ENCODE measurements at places on chromosomes 2 and 18.

GRCh38 chr2:9029721-9030120 is 26.2 kb upstream of the MBOAT2 start:
- DNase-seq = no peak

GRCh38 chr2:120301284-120301683 is 44.7 kb upstream of the INHBB start:
- DNase-seq = no peak

DNA sequence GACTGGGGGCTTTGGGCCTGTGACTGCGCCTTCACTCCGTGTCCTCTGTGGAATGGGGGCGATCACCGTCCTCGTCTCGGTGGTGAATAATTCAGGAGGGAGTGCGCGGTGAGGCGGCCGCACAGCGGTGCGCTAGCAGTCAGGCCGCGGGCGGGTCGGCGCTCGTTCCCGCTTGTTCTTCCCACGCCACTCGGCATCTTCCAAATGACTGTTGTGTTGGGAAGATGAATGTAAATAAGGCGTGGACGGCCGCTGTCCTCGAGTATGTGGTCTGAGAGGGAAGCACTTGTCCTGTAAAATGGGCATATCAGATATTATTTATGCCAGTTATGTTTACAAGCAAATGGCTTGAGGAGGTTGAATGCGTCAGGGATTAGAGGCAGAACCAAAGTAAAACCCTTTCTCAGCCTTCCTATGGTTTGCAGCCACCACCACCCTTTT is 608 bp upstream of the VPS4B start:
- no peak for DNase-seq

DNA sequence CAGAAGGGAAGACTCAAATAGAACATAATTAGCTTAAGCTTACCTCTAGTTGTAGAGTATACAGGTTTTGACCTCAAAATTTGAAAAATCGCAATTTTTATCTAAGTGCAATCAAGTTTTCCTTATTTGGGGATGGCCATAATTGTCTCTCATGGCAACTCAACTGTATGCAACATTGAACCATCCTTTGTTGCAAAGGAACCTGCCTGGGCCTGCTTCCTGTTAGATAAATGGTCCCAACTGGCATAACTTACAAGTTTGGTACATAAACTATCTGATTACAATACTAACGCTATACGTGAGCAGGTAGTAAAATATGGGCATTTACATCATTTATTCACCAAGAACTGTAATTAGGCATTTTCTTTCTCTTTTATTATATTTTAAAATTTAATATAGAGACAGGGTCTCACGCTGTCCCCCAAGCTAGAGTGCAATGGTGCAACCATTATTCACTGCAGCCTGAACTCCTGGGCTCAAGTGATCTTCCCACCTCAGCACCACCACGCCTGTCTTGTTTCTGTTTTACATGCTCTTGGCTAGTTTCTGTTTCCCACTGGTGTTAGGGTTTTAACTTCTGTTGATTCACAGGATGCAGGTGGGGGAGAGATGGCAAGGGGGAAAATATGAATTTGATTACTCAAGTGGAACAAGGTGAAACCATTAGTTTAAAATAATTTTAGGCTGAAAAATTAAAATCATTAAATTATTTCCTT is 55.3 kb upstream of the B3GNT2 start:
- DNase-seq = no peak

DNA sequence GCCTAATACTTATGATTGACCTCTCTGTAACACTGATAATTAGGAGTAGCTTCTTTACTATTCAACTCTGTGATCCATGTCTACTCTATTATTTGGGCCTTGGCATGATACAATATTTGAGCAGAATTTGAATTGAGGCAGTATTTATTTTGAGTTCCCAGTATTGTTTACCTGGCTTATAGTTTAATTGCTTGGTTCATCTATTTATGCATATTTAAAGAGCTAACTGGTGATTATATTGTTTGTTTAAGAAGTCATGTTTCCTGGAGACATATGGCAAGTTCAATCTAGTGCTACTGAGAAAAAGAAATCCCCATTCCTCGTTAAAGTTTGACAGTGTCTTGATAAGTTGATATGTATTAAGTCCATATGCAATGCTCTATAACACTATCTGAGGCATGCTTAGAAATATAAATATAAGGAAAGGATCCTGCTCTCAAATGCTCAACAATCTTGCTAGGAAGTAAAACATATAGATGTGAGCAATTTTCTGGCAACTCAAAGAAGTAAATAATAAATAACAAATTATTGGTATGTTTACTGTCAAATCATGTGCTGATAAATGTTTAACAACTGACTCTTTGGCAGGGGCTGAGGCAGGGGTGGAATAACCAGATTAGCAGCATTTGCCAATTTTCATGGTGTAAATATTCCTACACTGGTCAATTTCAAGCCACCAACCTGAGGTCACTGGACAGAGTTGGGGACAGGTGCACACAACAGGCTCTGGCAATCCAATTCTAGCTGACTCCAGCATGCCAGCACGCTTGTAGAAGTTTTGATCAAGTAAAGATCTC is 430.2 kb upstream of the PIK3C3 start:
- DNase-seq = no peak

- DNase-seq = no peak
Observed at GRCh38 chr18:12377556-12378197, 650 bp upstream of the AFG3L2 start.

DNA sequence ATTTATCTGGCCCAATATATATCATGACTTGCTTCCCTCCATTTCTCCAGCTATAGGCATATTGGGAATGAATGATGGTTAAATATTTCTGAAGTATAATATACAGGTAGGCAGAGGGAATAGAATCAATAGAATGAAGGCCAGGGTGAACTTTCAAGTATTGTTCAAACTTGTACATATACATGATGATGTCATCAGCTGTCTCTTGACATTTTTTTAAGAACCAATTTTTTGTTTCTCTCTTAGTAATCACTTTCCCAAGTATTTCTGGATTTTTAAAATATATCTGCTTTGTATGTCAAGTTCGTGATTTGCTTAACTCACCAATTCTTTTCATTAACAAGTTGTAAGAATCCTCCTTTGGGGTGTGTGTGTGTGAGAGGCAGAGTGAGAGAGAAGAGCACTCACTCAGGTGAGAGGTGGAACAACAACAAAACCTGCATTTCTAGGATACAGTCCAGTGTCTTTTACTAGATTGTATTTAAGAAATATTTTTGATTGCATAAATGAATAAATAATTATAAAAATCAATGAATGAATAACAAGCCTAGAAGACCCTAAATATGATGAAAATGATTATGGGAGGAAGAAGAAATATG is 1239.1 kb downstream of the LRP1B start:
- DNase-seq = no peak

- no peak for DNase-seq
Observed at GRCh38 chr2:145685383-145686050, 1165.6 kb upstream of the ZEB2 start.

GRCh38 chr2:56202381-56203121 is 18.8 kb downstream of the CCDC85A start:
- DNase-seq = no peak

- no peak for DNase-seq
Observed at GRCh38 chr2:120669121-120669952, 66.3 kb upstream of the GLI2 start.

DNA sequence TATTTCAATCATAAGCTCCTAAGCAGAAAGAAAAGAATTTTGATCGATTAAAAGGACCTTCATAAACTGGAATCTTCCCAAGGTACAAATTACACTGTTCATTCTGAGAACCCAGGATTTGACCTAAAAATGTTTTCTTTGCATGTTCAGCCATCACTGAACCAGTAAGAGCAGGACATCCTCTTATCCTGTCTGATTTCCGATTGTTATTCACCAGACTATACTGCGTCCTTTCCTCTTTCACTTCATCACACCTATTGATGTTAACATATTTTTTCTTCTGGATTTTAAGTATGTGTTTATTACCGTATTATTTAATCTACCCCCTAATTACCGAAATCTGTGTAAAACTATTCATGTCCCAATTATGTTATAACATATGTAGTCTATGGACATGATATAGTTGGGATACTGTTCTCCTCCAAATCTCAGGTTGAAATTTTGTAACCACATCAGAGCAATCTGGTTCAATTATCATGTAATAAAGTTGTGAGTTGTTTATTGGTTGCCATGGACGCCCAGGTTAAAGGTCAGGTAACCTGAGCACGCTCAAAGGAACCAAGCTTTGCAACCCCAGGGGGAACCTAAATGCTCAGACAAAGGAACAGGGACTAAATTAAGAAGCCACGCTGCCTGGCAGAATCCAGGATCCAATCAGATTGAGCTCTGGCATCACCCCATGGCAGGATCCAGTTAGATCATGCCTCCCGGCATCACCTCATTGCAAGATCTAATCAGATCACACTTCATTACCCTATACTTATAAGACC is 11.6 kb upstream of the TBC1D8 start:
- DNase-seq = no peak

- DNase-seq = no peak
Observed at GRCh38 chr18:51162617-51163016, 34.9 kb downstream of the MEX3C start.

- no peak for DNase-seq
Observed at GRCh38 chr2:10404324-10405143, 43.6 kb downstream of the ODC1 start.

- DNase-seq = no peak
Observed at GRCh38 chr2:191959209-191959608, 112.3 kb upstream of the CAVIN2 start.

DNA sequence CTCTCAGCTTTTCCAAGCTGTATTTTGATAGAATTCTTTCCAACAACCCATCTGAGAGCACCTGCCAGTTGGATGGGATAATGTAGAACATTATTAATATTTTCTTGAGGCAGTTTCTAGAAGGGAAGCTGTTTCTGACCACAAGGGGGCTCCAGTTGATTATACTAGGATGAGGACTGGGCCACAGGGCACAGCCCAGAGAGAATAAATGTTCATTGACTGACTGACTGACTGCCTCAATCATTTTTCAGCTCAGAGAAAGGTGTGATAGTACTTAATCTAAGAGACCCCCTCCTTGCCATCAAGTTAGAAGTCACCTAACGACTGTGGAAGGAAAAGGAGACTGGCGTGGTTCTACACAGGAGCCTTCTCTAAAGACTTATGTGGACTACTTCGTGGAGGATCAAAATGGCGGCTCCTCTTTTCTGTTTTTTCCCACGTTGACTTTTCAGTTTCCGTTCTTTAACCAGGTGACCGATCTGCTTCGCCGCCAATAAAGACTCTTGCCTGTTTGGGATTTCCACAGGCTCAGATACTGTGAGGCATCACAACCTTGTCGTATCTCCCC is 31.9 kb upstream of the CREG2 start:
- DNase-seq = peak; percentile 8

DNA sequence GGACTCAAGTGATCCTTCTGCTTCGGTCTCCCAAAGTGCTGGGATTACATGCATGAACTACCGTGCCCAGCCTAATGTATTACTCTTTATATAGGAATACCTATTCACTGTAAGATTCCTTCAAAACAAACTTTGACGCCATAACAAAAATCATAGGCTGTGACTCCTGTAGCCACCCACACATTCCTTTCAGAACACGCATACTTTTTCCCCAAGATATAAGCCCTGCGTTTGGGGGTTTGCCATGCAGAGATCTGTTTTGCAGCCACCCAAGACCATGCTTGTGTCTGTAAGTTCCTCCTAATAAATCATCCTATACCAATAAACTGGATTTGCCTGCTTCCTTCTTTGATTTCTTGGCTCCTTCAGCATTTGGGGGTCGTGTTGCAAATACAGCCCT is 46.0 kb upstream of the STON1 start:
- DNase-seq = no peak

DNA sequence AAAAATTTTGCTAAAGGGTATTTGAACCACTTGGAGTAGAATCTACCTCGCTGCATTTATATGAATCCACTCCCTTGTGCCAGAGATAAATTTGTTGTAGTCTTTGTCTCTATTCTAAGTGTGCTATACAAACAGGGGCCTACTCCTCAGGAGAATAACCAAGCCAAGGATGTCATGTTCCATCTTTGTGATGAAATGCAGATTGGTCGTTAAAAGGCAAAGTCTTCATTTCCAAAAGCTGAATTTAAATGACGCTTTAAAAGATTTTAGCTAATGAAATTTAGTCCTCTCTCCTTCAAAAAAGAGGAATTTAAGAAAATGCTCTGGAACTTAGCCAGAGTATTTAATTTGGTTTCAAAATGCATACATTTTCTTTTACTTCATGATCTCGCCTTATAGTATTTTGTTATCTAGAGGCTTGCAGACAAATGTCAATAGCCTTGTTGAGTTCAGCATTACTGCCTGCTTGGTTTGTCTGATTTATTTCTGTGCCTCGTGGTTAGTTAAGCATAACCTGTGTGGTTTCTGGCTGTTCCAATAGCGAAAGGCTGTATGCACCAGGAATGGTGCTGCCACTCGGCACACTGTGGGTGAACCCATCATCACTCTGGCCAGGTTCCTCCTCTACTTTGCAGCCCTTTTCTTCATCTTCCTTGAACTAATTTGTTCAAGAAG is 417.6 kb downstream of the ZNF521 start:
- DNase-seq = no peak

GRCh38 chr18:7558769-7559168 is 8.3 kb upstream of the PTPRM start:
- no peak for DNase-seq

- no peak for DNase-seq
Observed at GRCh38 chr2:177772529-177772928, 300.0 kb downstream of the PDE11A start.

DNA sequence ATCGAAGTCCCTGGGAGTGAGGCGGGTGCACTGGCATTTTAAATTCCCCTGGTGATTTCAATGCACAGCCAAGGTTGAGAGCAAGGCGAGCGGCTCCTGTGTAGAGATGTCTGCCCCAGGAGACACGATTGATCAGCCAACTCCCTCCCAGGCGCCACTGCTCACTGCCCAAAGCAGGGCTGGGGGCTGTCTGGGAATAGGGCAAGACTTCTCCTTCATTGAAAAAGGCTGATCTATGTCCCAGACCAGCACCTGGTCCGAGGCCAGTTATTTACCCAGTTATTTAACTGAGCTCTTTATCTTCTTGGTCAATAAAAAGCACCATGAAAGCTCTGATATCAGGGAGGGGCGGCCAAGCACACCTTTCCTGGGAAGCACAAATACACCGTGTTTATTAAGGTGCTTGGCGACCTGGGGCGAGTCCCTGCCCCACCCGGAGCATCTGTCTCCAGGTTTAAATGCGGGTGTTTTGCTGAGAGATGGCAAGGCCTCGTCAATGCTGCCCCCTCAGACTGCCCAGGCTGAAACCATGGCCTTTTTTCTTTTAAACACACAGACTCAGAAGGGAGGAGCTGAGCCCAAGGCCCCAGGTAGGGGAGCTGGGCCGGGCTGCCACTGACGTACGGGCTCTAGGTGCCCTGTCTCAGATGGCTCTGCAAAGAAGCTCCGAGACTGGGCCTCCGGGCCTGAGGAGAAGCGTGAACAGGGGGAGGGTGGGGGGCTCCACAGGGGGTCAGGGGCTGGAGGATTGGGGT is 73.9 kb upstream of the HPCAL1 start:
- DNase-seq = no peak

- DNase-seq = peak; percentile 3
Observed at GRCh38 chr2:79446313-79446712, 66.5 kb upstream of the CTNNA2 start.

DNA sequence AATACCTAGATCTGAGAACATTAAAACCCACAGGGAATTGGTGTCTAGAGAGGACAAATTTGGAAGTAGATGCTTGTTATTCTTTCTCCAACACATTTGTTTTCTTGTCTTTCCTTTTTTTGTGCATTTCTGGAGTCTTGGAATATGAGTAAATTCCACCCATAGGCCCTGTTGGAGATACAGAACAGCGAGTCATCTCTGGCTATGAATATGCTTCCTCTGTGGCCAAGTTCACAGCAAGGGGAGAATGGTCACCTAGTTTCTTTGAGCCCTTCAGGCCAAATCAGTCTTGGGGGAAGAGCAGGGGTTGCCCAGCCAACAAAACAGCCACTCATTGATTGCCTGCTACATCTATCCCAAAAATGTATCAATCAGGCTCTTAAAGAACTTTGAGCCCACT is 31.3 kb downstream of the SP140L start:
- no peak for DNase-seq
